CD4-positive, alpha-beta T cell treated with Interleukin-2 at 100 ng/mL for 4 hours (primary cell): ENCODE measurements at places on chromosomes 12 and 14.

- DNase-seq = no peak
These were observed 547.1 kb upstream of the USP15 start for GRCh38 chr12:61713121-61713520.

DNA sequence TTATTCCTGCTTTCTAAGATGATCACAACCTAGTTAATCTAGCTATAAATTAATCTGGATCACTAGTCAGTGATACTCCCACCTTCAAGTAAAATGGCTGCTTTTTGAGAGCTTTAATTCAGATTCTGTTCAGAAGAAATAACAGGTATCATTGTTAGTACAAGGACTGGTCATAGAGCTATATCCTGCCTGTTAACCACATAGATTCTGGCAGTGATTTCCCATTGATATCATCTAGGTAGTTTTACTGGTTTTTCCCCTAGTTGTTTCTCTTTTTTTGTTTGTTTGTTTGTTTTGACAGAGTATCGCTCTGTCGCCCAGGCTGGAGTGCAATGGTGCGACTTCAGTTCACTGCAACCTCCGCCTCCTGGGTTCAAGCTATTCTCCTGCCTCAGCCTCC lies 39.0 kb upstream of the HIF1A start:
- peak; percentile 14 for DNase-seq

DNA sequence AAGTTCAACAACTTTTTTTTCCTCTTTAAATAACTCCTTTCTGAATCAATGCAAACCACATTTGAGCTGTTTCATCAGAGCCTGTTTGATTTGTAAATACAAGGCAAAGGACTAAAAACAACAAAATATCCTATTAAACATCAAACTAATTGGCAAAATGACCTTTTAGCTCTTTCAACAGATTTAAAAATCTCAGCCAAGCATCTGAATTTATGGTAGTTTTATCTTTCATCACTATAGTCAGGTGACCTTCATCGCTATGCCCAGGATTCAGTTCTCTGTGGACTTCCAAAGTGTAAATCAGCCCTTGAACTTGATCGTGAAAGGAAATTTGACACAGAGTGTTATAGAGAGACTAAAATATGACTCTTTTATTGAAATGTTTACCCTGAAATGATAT lies 1554.5 kb upstream of the FLRT2 start:
- no peak for DNase-seq

- DNase-seq = no peak
These were observed 567.4 kb downstream of the NRXN3 start for GRCh38 chr14:78737601-78738000.

DNA sequence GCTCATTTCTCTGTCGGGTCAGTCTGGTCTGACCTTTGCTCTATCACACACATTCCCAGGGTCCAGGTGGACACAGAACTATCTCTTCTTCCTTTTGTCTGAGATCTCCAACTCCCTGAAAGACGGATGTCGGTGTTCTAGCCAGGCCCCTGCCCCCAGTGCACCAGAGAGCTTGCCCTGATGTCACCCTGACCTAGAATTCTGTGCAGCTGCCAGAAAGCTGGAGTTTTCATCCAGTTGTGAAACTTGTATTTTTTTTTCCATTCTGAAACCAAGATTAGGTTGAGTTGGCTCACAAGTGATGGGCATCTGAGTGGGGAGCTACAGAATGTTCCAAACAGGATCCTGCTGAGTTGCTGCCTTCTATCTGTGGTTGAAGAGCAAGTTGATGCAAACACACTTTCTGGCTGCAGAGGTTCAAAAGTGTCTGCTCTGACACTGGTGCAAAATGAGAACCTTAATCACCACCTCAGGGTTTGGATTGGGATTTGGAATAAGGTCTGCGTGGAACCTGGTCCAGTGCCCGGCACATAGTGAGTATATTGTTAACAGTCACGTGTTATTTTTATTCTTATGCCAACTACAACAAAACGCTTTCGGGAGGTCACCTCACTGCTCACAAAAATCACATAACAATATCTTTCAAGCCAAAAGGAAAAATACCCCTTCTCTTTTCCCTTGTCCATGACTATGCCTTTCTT lies 211.5 kb downstream of the SLC15A4 start:
- DNase-seq = no peak

GRCh38 chr14:76780875-76781647 lies 19.8 kb downstream of the VASH1 start:
- DNase-seq = no peak

DNA sequence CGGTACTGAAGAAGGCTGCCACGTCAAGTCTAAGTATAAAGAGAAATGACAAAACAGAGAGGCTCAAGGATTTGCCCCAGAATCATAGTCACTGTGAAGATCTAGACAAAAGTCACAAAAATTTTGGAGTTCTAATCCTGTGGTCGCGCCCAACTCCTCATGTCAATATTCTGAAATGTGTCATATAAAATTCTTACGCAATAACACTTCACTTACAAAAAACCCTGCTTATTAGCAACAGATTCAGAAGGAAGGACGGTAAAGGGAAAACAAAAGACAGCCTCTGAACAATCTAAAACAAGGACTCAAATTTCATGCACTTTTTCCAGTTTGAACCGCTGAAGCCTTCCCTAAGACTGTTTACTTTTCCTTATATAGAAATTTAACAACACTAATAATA lies 94.7 kb downstream of the TSPAN8 start:
- no peak for DNase-seq
